A549 treated with RU486 at 1 μM for 4 hours (cell line): ENCODE measurements at places on chromosomes 5 and 9. TPM values are rescaled to one million over a fixed set of nuclear protein-coding genes. Genes with fewer than 3 reads are reported as not detected.

RALGPS1 gene
- total RNA-seq, result 1.4 to 2.4 TPM (median 2.0 TPM) in 5 replicates

SHISAL2B gene
- total RNA-seq, result not detected in 5 replicates

SQSTM1 gene
- total RNA-seq, result 1,416 to 1,860 TPM (median 1,551 TPM) in 5 replicates

LECT2 gene
- total RNA-seq, result not detected in 5 replicates

STPG3 gene
- total RNA-seq, result not detected in 5 replicates

SPATA31D1 gene
- not detected in 5 replicates for total RNA-seq

WNK2 gene
- 4.4 to 7.9 TPM (median 7.1 TPM) in 5 replicates for total RNA-seq

PRRT1B gene
- total RNA-seq, result 0.45 to 0.97 TPM (median 0.79 TPM) in 5 replicates
